ENCODE measurements at places on chromosomes 7 and 10. TPM values are rescaled to one million over a fixed set of nuclear protein-coding genes. Genes with fewer than 3 reads are reported as not detected.
A peak's percentile ranks its signal among the peaks of the same experiment; 100 is the strongest.

- DNase-seq, result no peak
These were observed 30.5 kb downstream of the RGS10 start for GRCh38 chr10:119511828-119512515.

The CALHM3 gene
- total RNA-seq, result not detected

The IL15RA gene
- total RNA-seq, result 24.4 TPM

The POR gene
- total RNA-seq, result 75.0 TPM

DNA sequence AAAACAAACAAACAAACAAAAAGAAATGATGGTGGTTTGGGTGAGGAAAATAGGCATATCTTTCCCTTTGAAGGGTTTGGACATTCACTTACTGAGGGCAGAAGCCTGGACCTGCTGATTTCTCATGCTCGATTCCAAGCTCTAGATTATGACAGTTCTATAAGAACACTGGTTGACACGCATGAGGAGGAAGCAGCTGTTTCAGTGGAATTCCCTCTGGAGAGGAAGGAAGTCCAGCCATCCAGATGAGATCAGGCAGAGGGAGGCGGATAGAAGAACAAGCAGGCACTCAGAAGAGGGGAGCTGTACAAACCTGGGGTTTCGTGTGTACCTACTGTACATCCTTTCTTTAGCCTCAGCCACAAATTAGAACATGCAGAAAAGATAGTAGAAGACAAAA is 691.9 kb downstream of the INHBA start:
- no peak for DNase-seq

The CAMK1D gene
- 5.6 TPM for total RNA-seq

DNA sequence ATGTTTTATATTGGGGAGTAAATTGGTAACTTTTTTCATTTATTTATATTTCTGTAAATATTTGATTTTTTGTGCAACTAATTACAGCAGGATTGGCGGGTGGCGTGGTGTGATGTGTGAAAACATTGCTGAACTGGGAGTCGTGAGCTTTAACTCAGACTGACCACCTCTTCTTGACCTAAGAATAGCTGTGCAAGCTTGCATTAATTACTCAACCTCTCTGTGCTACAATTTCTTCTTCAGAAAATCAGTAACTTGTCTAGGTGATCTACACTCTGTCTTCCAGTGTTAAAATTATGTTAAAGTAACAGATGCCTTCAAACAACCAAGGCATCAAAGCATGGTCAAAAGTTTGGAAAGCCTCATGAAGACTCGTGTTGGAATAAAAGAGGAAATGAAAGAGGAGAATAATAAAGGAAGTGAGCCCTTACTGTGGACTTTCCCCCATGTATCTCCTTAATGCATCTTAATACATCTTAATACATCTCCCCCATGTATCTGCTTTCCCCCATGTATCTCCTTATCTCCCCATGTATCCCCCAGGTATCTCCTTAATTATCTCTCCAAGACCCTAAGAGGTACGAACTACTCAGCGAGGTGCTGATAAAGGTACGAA is 71.2 kb downstream of the SVIL start:
- no peak for DNase-seq

- DNase-seq, result peak; percentile 91
These were observed 2.4 kb downstream of the ZMIZ2 start for GRCh38 chr7:44750921-44751571.

- DNase-seq, result no peak
These were observed 9.1 kb upstream of the FZD9 start for GRCh38 chr7:73424489-73424885.

The DPYSL4 gene
- total RNA-seq, result 32.5 TPM

DNA sequence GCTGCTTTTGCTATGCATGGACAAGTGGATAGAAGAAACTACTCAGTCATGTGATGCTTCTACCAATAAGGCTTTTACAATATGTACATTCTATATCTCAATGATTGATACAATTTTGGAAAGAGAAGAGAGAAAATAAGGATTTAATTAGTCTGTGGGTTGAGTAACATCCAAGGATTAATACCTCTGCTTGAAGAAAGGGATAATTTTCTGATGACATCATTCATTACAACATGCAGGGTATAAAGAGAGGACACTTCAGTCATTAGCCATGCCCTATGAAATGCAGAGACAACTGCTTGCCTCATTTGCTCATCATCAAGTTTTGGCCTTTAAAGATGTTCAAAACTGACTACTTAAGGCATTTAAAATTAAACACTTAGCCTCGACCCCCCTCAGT is 237.3 kb downstream of the AHR start:
- no peak for DNase-seq

GRCh38 chr10:59311025-59311424 is 51.3 kb downstream of the FAM13C start:
- no peak for DNase-seq

- no peak for DNase-seq
These were observed 170.7 kb downstream of the HERPUD2 start for GRCh38 chr7:35524112-35524804.

The GCK gene
- 1.7 TPM for total RNA-seq

The VAX1 gene
- total RNA-seq, result not detected

DNA sequence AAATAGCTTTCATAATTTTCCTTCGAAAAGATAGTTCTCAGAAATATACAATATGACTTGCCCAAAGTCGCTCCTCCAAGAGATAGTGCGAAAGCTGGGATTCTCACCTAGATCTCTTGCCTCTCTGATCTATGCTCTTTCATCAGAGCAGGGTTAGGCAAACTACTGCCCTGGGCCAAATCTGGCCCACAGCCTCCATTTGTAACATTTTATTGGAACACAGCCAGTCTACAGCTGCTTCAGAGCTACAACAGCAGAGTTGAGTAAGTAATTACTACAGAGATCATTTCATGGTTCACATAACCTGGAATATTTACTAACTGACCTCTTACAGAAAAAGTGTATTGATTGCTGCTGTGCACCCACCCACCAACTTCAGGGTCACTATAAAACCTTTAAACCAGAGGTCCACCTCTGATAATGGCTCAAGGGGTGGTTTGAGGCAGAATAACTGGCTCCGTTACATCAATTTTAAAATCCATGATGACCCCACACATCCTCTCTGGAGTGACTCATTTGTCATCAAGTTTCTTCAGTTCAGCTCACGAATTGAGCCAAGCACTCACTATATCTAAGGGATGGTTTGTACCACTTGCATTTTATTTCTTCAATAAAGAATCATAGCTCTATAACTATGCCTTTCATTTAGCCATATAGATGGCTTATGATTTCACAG is 1019.0 kb downstream of the XPNPEP1 start:
- no peak for DNase-seq

- DNase-seq, result no peak
These were observed at the start of gene EN2 for GRCh38 chr7:155458111-155458877. Gene EN2 (plus strand): TSS chr7:155458129. CDS start chr7:155458378, 249 bp downstream.

GRCh38 chr10:115093776-115094408 is 727 bp downstream of the ATRNL1 start:
- peak; percentile 67 for DNase-seq

The GIMAP2 gene
- total RNA-seq, result 28.2 TPM

- no peak for DNase-seq
These were observed 772.2 kb upstream of the C7orf33 start for GRCh38 chr7:147818317-147818716.

The SLC18A3 gene
- total RNA-seq, result not detected

GRCh38 chr7:36621396-36621795 is 102.9 kb downstream of the AOAH start:
- no peak for DNase-seq

Measured in activated CD4-positive, alpha-beta T cell treated with anti-CD3 and anti-CD28 coated beads, Interleukin-2, amount 10 ng/mL, durations not matched to agents 24 days and 14 days (primary cell).